ENCODE measurements at places on chromosomes 5 and 9.

DNA sequence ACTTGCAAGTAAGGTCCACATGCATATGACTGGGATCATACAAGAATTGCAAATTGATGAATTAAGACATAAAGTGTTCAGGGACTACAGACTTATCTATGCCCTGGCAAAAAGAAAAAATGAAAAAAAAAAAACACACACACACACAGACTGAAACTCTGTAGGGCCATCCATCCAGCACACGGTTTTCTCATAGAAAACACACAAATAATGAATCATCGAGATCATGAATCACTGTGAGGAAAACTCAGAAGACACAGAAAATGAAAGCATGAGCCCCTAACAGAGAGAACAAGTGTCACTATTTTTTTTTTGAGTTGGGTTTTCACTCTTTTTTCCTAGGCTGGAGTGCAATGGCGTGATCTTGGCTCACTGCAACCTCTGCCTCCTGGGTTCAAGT lies 185.2 kb downstream of the IRX2 start:
- no peak for DNase-seq

- DNase-seq, result no peak
These were observed 69.4 kb downstream of the EBF1 start for GRCh38 chr5:159030357-159030756.

- DNase-seq, result no peak
These were observed 453.5 kb downstream of the GADD45G start for GRCh38 chr9:90058182-90058763.

DNA sequence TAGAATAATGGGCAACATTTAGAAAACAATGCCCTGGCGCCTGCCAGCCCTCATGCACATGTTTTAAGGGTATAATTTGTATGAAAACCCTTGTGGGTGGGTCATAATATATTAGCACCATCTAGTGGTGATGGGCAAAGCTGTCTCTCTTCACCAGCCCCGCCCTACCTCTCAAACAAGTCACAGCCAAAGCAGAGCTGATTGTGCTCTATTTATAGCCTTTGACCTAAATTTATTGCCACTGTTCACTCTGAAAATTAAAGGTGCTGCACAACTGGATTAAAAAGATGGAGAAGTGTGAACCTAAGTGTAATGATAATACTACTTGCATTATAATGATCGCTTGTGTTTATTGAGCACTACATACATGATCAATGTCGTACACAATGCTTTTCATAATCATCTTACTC lies 131.9 kb upstream of the ANKH start:
- peak; percentile 54 for DNase-seq

- DNase-seq, result no peak
These were observed 593.6 kb downstream of the MTRR start for GRCh38 chr5:8462565-8462964.

GRCh38 chr5:10333154-10334006 lies 20.1 kb upstream of the MARCHF6 start:
- peak; percentile 42 for DNase-seq

DNA sequence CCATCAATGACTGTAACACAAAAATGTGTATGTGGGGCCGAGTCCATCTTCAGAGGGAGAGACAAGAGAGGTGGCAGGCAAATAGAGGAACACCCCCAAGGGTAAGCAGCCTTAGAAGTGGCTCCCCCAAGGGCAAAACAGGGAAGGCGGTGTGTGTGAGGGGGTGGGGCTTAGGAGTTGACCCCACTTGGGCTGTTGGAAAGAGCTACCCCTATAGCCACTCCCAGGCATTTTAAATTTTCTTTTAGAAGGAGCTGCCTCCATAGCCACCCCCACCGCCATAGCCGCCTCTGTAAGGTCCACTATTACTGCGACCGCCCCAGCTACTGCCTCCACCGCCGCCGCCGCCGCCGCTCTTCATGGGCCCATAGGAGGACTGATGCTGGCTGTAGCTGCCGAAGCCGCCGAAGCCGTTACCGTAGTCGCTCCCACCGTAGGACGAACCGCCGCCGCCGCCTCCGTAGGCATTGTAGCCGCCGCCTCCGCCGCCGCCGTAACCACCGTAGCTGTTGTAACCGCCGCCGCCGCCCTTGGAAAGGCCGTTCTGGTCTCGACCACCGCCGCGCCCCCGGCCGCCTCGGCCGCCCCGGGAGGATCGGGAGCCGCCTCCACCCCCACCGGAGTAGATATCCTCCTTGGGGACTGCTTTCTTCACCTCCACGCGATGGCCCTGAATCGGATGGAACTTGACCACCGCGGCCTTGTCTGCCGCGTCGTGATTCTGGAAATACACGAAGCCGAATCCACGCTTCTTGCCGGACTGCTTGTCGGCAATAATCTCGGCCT lies 1.1 kb downstream of the HNRNPA0 start:
- peak; percentile 51 for DNase-seq

GRCh38 chr5:137470111-137470920 lies 28.8 kb downstream of the SPOCK1 start:
- DNase-seq, result no peak

Measured in right hindlimb (tissue), 1 donor.